ENCODE measurements at places on chromosomes 13 and 19.

GRCh38 chr13:52345048-52345447 lies 60.9 kb downstream of the THSD1 start:
- no peak for DNase-seq

GRCh38 chr13:49436890-49437289 lies 7.0 kb downstream of the CAB39L start:
- DNase-seq, result peak; percentile 61

GRCh38 chr13:74142257-74142656 lies 8.1 kb upstream of the KLF12 start:
- DNase-seq, result no peak

DNA sequence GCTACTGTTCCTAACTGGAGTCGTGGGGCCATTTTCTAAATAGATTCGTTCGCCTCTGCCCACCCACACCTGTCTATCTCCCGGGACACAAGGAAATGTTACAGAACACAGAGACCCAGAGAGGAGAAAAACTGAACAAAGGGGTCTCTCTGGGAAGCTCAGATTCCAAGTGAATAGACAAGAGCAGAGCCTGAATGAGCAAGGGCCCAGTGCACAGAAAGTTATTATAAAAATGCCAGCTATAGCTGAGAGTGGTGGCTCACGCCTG lies 27.2 kb upstream of the FEM1A start:
- no peak for DNase-seq

DNA sequence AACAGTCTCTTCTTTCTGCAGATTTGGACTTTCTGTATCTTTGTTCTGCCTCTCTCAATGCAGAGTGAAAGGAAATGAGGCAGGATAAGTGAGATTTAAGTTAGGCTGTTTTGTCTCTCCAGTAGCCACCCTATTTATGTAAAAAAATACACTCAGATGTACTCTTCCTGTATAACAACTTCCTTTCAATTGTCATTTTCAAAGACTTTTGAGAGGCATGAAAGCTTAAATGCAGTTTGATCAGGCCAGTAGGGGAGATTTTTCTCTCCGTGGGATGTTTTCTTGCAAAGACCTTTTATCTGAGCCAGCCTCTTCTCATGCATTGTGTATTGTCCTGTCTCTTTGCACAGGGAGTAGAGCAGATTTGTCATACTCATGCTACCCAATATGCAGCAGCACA lies 166.8 kb downstream of the SLITRK5 start:
- DNase-seq, result no peak

DNA sequence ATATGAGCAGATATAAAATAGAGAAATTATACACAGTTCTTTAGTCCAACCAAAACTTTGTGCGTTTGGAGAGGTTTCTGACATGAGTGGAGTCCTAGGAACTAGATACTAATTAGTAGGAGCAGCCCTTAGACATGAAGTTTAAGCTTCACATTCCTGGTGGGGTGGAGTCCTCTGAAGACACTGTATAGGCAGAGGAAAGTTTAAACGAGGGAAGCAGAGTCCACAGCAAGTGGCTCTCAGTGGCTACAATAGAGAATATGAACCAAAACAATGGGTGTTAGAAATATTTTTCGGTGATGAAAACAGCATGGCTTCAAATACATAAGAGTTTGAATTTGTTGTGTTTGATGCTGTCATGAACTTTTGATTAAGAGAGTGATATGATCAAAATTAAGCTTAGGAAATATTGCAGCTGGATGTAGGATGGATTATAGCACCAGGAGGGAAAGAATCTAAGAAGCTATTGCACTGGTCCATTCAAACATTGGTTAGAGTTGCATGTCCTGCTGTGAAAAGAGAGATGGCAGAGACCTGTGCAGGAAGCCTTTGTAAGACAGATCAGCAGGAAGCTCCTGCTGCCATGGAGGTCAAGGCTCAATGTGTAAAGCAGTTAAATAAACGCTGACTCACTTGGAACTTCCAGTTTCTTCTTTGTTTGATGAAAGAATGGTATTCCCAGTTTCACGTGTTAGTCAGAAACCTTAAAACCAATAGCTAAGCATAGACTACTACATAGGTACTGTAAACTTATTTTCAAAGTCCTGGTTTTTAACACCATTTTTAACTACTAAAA lies 175.2 kb downstream of the TDRD3 start:
- DNase-seq, result peak; percentile 80

GRCh38 chr13:79354285-79354684 lies 51.8 kb downstream of the RBM26 start:
- no peak for DNase-seq

- no peak for DNase-seq
These were observed 37.8 kb downstream of the STOML3 start for GRCh38 chr13:38952827-38953226.

DNA sequence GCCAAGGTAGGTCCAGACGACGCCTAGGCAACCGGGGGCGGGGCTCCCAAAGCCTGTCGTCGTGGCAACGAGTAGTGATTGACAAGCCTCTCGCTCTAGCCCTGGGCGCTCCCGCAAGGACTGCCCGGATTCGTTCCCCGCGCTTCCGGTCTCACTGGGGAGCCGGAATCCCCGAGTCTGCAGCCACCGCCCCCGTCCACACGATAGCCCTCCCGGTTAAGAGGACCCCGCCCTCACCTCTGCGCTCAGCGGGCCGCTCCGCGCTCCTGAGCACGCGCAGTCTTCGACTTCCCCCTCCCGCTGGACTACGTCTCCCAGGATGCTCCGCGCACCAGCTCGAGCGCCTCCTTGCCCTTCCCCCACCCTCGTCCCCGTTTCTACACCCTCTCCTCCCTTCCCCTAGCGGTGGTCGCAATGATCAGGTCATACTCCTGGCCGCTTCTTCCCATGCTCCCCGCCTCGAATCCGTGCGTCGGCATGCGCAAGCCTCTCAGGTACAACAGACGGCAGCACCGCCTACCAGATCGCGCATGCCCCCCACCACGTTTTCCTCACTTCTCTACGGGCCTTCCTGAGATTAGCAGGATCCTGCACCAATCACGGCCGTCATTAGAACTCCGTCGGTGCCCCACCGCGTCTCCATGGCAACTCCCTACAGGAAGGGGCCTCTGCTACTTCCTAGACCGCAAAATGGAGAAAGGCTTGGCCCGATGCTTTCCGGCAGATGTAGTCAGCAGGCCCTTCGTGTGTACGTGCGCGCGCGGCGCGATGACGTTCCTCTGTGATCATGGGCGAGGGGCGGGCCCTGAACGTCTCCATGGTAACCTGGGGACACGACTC lies at the start of gene MZF1:
MZF1 (minus strand) TSS at position 518 of the 840 bp plus-strand sequence. CDS start 1,946 bp downstream, outside the sequence.
- DNase-seq, result peak; percentile 100

- DNase-seq, result no peak
These were observed 1505.6 kb upstream of the SLC10A2 start for GRCh38 chr13:104571893-104572229.

DNA sequence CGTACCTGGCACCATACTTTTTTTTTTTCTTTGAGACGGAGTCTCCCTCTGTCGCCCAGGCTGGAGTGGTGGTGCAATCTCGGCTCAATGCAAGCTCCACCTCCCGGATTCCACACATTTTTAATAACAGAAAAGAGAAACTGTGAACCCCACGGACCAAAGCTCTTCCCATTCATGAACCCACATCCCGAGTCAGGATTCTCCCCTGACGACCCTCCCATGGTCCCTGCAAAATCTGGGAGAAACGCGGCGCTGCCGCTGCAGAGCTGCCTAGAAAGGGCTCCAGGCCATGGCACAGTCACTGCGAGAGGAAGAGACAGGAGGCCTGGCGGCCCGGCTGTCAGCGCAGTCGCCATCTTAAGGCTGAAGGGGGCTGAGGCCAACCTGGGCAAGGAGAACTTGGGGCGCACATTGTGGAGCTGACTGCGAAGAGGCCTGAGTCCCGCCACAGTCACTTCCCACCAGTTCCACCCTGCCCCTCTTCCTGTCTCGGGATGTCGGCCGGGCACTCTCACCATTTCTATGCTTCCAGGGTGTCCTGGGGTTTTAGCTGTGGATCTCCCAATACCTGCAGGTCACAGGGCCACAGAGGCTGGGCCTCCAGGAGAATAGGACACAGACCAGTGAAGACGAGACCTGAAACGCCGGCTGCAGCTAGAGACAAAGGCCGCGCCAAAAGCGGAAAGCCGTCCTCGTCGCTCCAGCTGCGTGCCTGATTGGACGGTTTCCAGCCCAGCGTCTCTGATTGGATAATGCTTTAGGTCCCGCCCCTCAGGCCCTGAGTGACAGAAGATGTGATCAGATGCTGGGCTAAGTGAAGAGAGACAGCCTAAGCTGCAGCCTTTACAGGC lies 71.0 kb downstream of the ZNF486 start:
- peak; percentile 65 for DNase-seq

DNA sequence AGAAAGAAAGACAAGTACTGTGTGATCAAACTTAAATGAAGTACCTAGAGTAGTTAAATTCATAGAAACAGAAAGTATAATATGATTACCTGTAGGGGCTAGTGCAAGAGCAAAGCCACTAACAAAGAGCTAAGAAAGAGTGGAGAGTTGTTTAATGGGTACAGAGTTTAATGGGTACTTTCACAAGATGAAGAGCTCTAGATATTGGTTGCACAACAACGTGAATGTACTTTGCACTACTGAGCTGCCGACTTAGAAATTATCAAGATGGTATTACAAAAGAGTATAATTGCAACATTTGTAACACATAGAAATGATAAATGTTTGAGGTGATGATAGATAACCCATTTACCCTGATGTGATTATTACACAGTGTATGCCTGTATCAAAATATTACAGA lies 140.3 kb upstream of the GPC6 start:
- DNase-seq, result no peak

- DNase-seq, result no peak
These were observed 95.1 kb downstream of the ZNF536 start for GRCh38 chr19:30467239-30467638.

GRCh38 chr19:45908956-45909355 lies 5.6 kb downstream of the NANOS2 start:
- DNase-seq, result peak; percentile 18

- peak; percentile 17 for DNase-seq
These were observed 7.7 kb downstream of the IRGC start for GRCh38 chr19:43723588-43723987.

- DNase-seq, result no peak
These were observed 132.7 kb downstream of the CACNA1A start for GRCh38 chr19:13373599-13373998.

GRCh38 chr13:80361883-80362327 lies 21.0 kb upstream of the SPRY2 start:
- no peak for DNase-seq

Data from HCEC 1CT (cell line).